Right lung (tissue), 10 donors: ENCODE measurements at places on chromosomes 2 and 18.

DNA sequence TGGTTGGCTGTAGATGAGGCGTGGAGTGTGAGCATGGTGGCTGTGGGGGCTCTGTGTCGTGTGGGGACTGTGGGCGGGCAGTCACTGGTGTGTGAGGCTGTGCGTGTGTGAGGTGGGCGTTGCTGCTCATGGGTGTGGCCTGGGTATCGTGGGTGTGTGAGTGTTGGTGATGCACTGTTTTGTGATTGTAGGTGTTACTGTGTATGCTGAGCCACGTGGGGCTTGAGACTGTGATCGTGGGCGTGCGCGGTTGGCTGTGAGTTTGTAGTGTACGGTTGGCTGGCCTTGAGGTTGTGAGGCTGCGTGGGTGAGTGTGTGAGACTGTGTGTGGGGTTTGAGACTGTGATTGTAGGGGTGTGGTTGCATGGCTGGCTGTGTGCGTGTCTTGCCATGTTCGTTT lies 8.5 kb downstream of the INHBB start:
- no peak for DNase-seq

DNA sequence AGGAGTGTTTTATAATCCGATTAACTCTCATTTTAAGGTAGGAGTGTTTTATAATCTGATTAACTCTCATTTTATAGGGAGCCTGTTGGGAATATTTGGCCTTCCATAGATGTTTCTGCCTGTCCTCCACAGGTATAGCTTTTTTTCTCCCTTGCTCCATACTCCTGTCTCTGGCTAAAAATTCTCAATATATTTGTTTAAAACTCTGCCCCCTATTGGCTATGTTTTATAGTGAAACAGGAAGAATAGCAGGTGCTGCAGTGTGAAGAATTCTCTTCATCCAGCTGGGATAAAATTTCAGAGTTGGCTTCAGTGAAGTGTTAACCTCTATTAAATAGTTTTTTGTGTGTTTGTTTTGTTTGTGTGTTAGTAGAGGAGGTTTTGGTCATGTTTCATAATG lies 1046.0 kb upstream of the TMEFF2 start:
- no peak for DNase-seq

DNA sequence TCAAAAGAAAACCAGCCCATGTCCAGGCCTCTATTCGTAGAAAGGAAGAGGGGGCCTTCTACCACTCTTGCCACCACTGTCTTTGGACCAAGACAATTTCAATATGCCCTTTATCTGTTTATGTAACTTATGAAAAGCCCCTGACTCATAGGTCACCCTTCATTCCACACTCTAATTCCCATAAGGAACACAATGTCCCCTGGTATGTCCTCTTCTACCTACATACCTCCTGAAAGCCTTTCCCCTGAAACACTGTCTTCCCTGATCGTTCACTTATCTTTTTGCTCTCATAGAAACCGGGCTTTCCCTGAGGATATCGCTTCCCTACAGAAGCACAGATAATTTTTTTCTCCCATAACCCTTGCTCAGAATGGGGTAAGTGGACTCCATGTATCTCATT lies 13.3 kb downstream of the EIF2AK3 start:
- DNase-seq, result no peak

DNA sequence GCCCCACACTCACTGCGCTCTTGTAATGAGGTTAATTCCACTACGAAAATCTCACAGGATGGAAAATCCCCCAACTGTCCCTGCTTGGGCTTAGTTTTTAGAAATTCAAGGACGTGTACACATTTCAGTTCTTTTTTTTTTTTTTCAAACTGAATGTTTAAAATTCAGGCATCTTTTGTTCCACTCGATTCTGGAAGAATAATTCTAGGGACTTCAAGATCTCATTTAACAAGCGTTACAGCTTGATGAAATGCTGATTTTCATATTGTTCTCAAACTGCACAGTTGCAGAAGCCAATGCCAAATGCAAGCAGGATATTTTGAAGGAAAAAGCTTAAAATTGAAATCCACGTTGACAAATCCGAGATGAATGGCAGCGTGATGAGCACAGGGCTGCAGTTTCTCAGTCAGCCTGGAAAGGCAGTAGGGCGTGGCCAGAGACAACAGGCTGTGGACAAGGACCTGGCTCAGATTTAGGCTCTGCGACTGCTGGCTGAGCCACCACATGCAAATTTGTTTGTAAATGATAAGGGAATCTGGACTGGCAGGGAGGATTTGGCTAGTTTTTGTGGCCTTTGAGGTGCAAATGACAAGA lies 128.1 kb upstream of the MYCN start:
- no peak for DNase-seq

- no peak for DNase-seq
Observed at GRCh38 chr2:137886083-137886831, 78.0 kb upstream of the HNMT start.
